ENCODE measurements at places on chromosomes 6 and 20.

- no peak for DNase-seq
These were observed 443.7 kb downstream of the GJA1 start for GRCh38 chr6:121879149-121879548.

DNA sequence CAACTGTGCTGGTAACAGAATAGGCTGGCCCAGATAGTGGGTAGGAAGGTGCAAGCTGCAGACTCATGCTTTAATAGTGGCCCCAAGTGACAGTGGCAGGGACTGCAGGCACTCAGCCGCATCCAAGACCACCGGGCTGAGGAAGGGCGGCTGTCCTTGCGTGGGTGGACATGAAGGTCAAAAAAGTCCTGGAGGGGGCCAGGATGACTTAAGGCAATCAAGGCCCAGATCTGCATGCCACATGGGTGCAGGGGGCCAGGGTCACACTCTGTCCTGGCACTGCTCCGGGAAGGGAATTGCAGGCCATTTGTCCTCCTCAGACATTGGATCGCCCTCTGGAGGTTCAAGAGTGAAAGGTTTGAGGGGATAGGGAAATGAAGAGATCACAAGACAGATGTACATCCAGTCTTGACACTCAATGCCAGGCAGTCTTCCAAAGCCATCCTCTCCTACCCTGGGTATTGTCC is 10.4 kb upstream of the VNN2 start:
- DNase-seq: no peak

DNA sequence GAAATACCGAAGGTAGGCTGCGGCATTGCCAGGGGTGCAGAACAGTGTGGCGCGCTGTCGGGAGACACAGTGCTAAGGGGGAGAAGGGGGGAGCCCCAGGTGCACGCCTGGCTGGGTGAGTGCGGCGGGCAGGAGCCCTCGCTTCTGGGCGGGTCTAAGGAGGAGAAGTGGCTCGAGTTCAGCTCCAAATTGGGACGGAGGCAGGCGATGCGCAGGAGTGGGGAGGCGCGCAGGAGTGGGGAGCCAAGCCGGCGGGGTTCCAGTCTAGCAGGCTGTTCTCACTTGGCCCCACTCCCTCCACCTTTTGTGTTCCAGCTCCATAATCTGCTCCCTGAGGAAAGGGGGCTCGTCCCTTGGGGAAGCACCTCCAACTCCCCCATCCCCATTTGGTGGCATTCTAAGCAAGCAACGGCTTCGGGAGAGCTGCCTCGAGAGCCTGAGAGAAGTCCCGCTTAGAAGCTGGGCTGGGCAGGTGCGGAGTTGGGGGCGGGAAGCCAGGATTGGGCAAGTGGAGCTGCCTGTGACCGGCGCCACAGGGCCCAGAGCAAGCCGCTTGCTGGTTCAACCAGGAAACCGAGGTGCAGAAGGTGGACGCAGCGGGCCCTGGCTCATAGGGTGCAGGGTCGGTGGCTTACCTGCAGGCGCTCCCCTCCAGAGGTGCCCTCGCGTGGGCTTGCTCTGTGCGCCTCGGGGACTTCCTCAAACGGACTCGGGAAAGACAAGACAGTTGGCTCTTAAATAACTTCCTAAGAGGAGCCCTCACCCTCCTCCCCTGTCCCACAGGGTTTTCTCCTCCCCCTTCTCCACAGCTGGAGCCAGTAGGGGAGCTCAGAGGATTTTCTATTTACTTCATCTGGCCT is at the start of gene F13A1:
TSS of gene F13A1 (minus strand) at position 711 of the 860 bp plus-strand sequence. CDS start 1,998 bp downstream, outside the sequence.
- DNase-seq: no peak

DNA sequence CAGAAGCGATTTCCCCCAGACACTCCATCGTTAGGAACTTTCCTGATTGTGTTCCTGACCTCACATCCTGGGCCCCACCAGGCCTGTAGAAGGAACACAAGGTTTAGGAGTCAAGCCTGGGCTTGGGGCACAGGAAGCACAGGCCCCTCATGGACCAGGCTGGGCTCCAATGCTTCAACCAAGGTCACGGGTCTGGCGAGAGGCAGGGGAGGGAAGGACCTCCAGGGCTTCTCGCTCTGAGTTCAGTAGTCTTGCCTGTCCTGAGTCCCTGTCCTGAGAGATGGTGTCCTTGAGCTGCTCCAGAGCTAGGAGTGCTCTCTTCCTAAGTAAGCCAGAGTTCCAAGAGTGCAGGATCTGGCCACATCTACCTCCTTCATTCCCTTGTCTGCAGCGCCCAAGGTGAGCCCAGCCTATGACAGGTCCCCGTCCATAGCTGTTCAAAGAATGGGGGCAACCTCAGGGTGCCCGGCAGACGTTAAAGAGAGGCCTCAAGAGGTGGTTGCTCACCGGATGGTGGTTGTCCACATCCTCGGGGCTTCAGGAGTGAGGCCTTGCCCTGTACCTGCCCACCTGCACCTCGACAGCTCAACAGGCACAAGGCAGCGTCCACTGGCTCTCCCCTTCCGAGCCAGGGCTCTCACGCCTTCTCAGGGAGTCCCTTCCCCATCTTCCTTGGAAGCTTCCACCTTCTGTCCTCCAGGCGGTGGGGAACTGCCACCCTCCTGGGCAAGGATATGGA is 1.6 kb upstream of the TUBB1 start:
- peak; percentile 58 for DNase-seq

- no peak for DNase-seq
These were observed 627.2 kb downstream of the BCKDHB start for GRCh38 chr6:80733641-80734040.

DNA sequence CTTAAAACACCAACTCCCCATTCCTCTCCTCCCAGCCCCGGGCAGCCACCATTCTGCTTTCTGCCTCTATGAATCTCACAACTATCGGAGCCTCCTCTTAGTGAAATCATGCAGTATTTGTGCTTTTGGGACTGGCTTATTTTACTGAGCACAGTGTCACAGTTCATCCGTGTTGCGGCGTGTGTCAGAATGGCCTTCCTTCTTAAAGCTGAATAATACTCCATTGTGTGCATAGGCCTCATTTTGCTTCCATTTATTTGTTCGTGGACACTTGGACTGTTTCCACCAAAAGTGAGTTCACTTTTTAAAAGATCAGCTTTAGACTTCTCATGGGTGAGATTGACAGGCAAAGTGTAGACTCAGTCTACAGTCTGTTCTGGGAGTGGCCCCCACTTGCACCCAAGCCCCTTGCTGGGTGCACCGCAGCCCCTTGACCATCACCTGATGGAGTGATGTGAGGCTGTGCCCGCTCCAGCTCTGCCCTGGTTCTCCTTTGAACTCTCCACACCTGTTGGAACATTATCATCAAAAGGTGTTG is 12.6 kb downstream of the DUSP22 start:
- no peak for DNase-seq

DNA sequence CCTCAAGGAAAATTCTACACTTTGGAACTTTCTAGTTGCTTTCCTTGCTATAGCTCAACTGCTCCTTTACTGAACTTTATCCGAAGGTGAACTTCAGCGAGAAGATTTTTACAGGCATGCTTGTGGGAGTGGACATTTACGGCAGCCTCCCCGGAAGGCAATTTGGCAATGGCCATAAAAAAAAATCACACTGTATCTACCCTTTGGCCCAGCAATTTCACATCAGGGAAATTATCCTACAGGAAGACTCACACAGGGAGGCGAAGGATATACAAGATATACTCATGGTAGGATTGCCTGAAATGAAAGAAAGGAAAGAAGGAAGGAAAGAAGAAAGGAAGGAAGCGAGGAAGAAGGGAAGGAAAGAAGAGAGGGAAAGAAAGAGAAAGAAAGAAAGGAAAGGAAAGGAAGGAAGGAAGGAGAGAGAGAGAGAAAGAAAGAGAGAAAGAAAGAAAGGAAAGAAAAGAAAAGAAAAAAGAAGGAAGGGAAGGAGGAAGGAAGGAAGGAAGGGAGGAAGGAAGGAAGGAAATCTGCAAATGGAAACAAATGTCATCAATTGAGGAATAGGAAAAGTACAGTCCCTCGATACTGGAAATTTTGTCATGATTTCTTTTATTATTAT is 25.7 kb downstream of the OVOL2 start:
- DNase-seq: no peak

Measured in activated effector memory CD4-positive, alpha-beta T cell treated with anti-CD3 and anti-CD28 coated beads, Interleukin-2, amount 50 U/mL, for 16 hours (primary cell).